Osteoblast (primary cell): ENCODE measurements at places on chromosomes 1 and 21.

- no peak for DNase-seq
Observed at GRCh38 chr1:84800090-84801073, 92.6 kb downstream of the LPAR3 start.

DNA sequence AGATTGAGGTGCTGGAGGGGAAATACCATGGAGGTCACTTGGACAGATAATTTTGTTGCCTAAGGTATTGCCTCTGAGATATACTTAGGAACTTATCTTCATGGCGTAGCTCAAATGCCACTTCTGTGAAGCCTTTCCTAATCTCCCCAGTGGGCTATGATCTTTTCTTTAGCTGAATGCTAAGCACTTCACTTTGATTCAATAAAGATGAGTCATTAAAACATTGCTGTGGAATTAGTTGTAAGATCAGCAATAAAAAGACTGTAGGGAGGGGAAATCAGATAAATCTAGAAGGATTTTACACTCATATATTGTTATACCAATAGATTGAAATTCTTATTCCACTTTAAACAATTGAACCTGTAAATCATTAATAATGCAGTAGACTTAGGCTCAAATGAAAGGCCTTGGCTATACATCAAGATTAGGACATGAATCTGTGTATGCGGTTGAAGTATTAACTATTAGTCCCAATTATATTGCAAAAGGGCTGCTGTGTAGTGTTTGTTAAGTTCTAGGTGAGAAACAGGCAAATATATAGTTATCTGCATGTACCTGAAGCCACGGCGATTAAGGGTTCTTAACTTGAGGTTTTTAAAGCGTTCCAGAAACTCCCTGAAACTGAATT is 19.2 kb upstream of the MAGOH start:
- DNase-seq: peak; percentile 65

GRCh38 chr1:104760017-104760416 is 1010.3 kb downstream of the AMY1C start:
- DNase-seq: no peak

DNA sequence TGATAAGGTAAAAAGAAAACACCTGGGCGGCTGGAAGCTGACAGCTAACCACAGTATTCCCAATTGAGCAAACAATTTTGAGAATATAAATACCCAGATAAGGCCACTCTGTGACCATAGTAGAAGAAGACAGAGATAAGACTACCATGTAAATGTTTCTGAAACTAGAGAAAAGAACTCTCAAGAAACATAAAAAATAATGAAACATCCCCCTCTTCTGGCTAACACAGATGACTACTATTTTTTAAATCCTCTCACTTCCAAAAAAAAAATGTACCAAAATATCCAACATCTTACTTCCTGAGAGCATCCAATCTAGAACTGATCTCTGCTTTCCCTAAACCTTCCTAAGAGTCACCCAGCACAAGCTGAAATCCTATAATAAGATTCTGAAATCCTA is 125.9 kb downstream of the HFM1 start:
- DNase-seq: no peak

GRCh38 chr1:179322557-179322956 is 29.0 kb downstream of the SOAT1 start:
- DNase-seq: no peak

GRCh38 chr1:202709276-202710041 is 795 bp downstream of the SYT2 start:
- DNase-seq: peak; percentile 69

GRCh38 chr1:155117610-155118009 is 10.1 kb upstream of the EFNA1 start:
- no peak for DNase-seq

DNA sequence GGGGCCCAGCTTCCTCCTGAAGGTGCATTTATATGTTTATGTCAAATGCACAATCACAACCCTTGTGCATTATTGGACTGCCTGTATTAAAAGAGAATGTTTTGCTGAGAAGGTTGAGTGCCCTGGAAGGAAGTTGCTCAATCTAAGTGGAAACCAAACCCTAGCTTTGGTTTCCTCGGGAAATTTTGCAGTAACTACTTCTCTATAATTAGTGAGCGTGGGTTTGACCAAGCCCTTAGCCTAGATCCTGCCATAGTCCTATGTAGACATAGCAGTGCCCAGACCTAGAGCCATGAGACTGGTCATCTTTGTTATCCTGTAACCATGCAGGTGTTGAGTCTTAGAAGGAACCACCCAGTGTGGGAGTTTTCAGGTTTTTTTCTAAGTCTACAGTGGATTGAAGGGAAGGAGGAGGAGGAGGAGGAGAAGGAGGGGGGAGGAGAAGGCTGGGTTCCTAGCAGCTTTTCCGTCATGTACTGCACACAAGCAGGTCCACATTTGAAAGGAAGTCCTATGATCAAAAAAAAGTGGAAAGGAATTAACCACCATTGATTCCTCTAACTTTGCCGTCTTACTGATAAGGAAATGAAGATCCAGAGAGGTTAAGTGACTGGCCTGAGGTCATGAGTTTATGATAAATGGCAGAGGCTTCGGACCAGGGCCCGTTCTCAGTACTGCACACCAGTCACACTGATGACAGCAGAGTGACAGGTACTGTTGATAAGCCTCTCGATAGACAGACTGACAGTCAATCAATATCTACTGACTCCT is 72.2 kb upstream of the LYST start:
- no peak for DNase-seq

DNA sequence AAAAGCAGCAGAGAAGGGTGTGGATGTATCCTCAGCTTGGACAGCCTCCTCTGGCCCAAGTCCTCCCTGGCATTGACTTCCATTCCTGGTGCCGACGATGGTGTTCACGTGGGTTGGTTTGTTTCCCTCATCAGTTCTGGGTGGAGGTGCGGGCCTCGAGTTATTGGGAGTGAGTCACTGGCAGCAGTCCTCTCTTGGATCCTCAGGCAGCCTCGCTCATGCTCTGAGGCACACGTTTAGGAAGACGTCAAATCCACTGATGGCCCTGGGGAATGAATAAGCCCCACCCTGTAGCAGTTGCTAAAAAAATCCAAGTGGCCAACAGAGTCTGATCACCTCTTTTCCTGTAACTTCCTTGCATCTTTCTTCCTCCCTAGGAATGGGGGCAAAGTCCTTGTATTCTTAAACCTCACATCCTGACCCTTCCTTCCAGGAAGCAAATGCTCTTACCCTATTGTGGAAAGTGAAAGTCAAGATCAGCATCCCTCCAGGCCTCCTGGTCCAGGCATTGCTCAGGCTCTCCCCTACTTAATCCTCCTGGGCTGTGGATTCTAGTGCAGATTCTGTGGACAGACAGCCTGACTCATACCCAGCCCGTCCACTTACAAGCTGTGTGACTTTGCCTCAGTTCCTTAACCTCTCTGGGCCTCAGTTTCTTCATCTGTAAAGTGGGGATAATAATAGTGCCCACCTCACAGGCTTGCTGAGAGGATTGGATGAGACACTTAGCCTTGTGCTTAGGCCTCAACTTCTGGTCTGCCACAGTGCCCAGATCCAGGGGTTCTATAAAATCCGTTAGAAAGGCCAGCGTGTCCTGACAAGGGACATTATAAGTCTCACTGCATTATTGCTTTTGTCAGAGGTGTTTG is 111.1 kb downstream of the TLR5 start:
- DNase-seq: no peak

GRCh38 chr21:38766987-38767722 is 38.6 kb upstream of the ETS2 start:
- no peak for DNase-seq

- no peak for DNase-seq
Observed at GRCh38 chr1:2916706-2917105, 104.6 kb upstream of the ACTRT2 start.

DNA sequence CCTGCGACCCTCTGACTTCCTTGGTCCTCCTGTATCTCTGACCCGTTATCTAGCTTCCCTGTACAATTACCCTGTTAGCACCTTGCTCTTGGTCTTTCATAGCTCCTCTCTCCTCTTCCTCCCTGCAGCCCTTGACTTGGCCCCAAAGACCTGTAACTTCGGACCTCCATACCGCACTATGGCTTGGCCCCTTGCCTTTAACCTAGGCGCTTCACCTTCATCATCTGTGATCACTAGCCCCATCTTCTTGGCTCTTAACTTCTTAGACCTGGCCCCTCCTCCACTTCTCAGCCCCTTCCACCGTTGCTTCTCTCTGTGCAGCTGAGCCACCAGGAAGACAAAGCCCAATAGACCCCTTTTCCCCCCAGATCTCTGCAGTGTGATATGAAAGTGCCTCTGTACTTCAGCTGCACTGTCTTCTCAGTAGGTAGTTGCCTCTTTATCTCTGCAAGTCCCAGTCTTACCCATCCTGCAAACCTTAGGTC is 740 bp downstream of the ZNF691 start:
- no peak for DNase-seq

- DNase-seq: no peak
Observed at GRCh38 chr1:34686531-34686930, 68.3 kb upstream of the GJB5 start.

DNA sequence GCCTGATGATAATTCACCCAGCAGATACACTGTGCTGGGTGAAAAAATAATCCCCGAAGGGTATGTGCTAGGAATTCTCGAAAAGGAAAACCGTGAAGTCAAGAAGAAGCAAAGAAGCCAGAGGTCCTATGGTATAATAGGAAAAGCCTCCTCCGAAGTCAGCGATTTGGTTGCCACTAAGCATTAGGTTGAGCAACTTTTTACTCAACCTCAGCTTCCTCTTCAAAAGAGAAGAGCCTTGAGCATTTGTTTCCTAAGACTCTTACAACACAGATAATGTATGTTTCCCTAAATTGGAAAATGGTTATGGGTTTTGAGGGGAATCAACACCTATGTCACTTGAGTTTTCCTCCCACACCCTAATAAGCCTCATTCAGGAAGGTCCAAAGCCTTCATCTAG is 21.3 kb upstream of the MNDA start:
- no peak for DNase-seq

- DNase-seq: no peak
Observed at GRCh38 chr1:36645867-36646266, 163.2 kb upstream of the CSF3R start.

GRCh38 chr21:45818276-45818903 is 163.2 kb upstream of the COL6A1 start:
- DNase-seq: peak; percentile 87

- no peak for DNase-seq
Observed at GRCh38 chr1:61419657-61420056, 305.3 kb downstream of the TM2D1 start.

DNA sequence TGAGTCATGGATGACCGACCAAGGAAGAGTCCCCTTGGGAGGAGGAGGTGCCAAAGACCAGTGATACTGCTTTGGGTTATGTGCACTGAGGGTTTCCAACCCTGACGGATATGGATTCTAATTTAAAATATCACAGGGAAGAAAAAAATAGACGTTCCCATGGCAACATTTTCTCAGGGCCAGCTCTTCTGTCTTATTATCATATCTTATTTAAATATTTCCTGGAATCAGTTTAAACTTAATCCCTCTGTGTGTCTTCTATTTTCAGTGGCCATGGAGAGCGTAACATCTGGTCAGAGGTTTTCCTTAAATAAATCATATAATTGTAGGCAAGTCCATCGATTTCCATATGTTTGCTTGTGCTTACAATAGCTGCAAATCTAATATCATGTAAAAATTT is 205.4 kb upstream of the FMN2 start:
- DNase-seq: no peak

DNA sequence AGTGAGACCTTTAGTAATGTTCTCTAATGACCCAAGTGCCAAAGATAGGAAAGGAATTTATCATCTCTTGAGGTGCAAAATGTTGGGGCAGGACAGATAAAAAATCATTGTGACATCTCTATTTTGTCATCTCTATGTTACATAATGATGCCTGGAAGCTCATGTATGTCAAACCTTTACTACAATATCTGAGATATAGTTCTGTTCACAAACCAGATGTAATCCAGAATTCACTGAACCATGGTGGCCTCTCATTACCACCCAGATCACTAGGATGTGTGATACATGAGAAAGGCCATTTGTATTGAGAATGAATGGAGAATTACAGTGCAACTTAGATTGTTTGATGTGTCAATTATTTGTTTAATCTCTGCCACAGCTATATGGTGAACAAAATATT is 22.0 kb upstream of the KCTD3 start:
- no peak for DNase-seq

DNA sequence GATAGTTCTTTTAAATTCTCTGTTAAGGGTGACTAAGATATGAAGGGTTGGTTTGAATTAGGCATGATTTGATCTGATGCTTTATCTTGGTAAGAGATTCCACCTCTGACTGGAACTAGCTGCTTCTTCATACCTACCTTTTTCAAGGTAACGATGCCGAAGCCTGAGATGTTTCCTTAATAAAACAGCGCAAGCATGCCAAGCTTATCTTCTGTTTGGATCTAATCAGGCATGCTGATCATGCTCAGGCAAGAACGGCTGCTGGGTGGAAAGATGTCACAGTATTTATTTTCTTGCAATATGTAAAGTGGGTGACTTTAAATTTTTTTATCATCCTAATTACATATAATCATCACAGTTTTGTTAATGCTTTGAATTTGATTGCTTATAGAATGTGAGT is 148.7 kb downstream of the ADGRL2 start:
- DNase-seq: no peak

DNA sequence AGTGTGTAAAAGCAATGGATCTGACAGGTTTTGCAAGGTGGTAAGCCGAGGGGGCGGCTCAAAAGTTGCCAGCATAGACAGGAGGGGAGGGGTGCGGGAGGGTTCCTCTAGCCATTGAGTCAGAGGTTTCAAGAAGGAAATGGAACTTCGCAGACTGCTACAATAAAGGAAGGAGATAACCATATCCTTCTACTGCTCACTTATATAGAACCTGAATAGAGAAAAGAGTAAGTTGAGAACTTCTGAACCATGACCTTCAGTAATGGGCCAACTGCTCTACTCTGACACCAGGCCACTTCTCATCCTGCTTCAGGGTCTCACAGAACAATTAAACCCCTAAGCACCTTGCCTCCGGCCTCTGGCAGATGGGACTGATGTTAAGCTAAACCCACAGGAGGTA is 26.3 kb upstream of the BCAR3 start:
- no peak for DNase-seq

GRCh38 chr21:43367296-43367695 is 59.6 kb downstream of the SIK1 start:
- DNase-seq: no peak
